ENCODE measurements at places on chromosomes 2 and 18.

DNA sequence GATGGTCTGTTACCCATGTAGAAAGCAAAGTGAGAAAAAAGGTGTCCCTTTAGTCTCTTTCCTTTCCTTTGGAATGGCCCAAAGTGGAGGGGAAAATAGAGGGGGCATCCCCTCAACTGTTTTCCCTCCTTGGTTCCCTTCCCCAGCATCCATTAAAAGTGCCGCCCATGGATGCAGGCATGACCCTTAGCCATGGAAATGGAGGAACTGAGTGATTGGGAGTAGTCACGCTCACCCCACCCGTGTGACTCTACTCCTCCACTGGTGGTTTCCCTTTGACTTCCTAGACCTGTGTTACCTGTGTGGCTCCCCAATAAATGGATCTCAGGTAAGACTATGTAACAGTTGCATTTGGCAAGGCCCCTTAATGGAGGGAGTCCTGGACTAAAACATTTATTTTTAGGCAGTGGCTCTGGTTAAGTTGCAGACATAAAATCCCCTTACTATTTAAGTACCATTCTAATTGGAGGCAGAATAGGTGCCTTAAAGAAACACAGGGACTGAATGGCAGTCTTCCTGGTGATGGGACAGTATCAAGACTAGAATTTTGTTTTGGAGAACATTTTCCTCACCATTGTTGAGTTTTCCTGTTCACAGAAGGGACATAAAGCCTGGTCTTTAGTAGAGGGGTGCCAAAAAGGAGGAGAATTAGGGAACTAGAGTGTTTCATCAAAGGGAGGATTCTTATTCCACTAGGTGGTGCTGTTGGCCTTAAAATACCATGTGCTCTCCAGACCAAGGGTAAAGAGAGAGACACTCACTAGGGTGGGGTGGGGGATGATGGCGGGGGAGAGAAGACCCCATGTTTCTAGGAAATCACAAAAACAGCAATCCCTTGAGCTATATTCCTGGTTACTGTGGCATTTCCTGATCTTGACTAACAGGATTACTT lies 25.7 kb upstream of the PLA2R1 start:
- DNase-seq: no peak

DNA sequence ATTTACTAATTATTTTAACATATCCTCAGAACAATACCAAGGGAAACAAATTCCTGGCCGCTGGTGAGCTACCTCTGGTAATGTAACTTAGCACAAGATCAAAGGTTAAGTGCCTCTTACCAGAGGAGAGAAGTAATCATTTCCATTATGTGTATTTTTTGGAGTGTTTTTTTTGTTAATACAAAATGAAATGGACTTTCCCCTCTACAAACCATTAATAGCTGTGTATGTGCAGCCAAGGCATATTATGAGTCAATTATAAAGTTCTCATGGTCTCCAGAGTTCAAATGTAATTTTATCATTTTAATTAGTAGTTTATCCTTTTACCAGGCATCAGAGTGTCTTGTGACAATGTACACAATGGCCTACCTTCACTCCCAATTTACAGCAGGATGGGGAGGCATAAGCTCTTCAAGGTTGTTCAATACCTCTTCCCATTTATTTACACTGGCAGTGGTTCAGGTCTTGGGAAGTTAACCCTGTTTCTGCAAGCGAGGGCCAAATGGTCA lies 242.2 kb downstream of the TGIF1 start:
- no peak for DNase-seq

GRCh38 chr18:34694591-34695165 lies 15.4 kb upstream of the DTNA start:
- no peak for DNase-seq

- no peak for DNase-seq
Observed at GRCh38 chr2:98393354-98393753, 47.1 kb downstream of the CNGA3 start.

GRCh38 chr18:61333271-61333745 lies at the start of gene CDH20:
CDH20 (plus strand) TSS chr18:61333430.
- no peak for DNase-seq

GRCh38 chr18:58429442-58429841 lies 199.4 kb downstream of the ALPK2 start:
- no peak for DNase-seq
